Thoracic aorta (tissue), 2 donors: ENCODE measurements at places on chromosomes 1 and 21.

- DNase-seq = no peak
Observed at GRCh38 chr1:151147132-151147503, 687 bp upstream of the SEMA6C start.

GRCh38 chr1:233135833-233136232 lies 159.7 kb downstream of the PCNX2 start:
- DNase-seq = no peak

GRCh38 chr1:208437401-208437800 lies 193.2 kb upstream of the PLXNA2 start:
- no peak for DNase-seq

DNA sequence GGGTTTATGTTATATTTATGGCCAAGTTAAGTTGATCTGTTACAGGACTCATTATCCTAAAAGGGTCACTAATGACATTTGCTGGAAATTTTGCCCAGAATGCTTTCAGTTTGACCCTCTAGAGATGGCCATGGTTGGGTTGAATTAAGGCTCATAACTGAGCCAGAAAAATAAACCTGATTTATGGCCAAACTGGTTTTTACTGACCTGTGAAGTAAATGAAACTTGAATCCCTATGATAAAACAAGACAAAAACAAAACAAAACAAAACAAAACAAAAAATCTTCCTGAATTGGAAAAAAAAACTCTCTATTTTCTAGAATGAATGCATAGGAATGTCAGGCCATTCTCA lies 72.5 kb upstream of the CLDN14 start:
- DNase-seq = no peak

DNA sequence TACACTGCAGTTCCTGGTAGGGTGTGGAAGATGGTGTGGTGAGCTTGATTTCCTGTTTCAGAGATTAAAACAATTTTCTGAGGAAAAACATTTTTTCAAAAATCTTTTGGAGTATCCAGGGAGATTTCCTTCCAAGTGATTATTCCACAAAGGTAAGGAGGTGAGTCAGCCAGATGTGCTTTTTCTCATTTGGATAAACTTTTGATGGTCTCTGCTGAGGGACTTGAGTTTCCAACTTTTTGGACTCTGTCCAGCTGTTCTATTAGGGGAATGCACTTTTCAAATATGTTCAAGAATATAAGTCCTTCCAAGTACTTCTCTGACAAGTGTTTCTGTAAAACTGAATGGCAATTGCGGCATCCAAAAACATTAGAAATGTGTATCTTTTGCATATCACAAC lies 628.8 kb upstream of the ADAMTS5 start:
- no peak for DNase-seq
